ENCODE measurements at places on chromosomes 2 and 18. TPM values are rescaled to one million over a fixed set of nuclear protein-coding genes. Genes with fewer than 3 reads are reported as not detected.

Gene CNPPD1
- 64.0 TPM for polyA plus RNA-seq

- no peak for DNase-seq
Observed at GRCh38 chr2:40540026-40540425, 88.1 kb upstream of the SLC8A1 start.

- DNase-seq: no peak
Observed at GRCh38 chr2:215900203-215900611, 113.1 kb downstream of the MREG start.

DNA sequence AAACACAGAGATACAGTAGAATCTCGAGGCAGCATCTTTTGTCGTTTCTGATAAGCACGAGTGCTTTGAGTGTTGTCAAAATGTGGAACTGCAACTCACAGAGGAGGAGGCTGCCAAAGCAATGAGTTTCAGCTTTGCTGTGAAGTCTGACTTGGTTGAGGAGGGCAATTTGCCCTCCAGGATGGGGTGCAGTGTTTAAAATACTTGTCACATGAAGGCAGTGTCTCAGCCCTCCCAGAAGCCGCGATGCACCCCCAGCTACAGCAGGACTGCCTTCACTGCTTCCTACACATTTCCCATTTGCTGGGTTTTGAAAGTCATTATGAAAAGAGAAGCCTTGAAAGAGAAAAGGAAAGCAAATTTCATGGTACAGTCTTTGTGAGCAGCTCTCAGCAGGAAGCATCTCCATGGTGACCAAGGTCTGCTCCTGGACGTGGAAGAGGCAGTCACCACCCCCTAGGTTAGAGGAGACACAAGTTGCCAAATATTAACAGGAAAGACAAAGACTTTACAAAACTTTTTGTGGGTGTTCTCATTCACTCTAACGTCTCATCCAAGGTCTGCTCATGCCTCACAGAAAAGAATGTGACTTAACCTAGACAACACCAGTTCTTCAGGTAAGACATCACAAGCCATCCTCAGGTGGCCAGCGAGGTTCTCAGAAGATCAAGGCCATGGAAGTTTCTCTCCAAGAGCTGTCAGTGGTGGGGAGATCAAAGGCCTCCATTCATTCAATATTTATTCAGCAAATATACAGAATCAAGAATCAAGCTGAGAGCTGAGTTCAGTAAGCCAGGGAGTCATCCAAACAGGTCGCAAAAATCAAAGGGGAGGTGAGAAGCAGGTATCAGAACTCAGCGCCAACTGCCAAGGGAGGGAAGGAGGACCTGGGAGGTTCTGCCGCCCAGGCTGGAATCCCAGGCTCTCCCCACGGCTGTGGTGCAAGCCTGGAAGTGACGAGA, 476.0 kb downstream of the EIPR1 start:
- no peak for DNase-seq

- DNase-seq: no peak
Observed at GRCh38 chr2:147297820-147298219, 547.0 kb upstream of the ACVR2A start.

GRCh38 chr18:63888470-63889190, 1.1 kb downstream of the SERPINB2 start:
- no peak for DNase-seq
